Effector CD8-positive, alpha-beta T cell (primary cell): ENCODE measurements at places on chromosomes 12 and 14.
A peak's percentile ranks its signal among the peaks of the same experiment; 100 is the strongest.

GRCh38 chr14:84987042-84987441 is 542.9 kb upstream of the FLRT2 start:
- DNase-seq = no peak

DNA sequence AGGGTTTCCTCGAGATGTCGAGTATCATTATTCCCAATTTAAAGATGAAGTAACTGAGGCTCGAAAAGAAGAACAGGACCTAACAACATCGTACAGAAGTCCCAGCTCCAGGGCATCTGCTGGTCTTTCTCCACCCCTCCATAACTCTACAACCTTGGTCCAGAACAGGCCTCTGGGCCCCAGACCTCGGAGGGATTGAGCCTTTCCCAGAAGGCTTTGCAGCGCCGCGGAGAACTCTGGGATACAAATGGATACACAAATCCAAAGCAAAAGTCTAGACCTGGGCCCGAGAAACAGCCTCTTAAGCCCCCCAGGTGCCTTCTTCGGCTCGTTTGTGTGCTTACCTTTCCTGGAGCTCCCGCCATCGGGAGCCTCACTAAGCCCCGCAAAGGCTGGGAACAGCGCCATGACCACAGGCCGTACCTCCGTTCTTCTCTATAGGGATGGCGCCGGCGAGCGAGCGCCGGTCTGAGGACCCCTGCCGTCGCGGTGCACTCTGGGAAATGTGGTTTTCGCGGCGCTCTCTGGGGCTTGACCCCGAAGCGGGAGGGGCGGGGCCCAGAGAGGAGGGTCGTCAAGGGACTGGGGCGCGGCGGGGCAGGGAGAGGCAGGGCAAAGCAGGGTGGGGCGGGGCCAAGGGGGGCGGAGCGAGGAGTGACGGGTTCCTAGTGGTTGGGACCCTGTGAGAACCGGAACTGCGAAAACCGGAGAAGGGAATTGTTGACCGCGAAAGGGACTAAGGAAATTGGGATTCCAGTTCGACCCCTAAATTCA is at the start of gene NRDE2:
TSS of gene NRDE2 (minus strand) at position 445 of the 774 bp plus-strand sequence. CDS start at position 408, 37 bp downstream.
- peak; percentile 85 for DNase-seq

- no peak for DNase-seq
Measured at GRCh38 chr12:122467983-122468382, 32.7 kb downstream of the ZCCHC8 start.

- no peak for DNase-seq
Measured at GRCh38 chr14:33465846-33466700, 484.8 kb downstream of the EGLN3 start.

- DNase-seq = no peak
Measured at GRCh38 chr14:54086767-54087166, 130.1 kb upstream of the BMP4 start.

- DNase-seq = no peak
Measured at GRCh38 chr14:84485036-84485435, 1044.9 kb upstream of the FLRT2 start.
